Left lung (tissue), 14 donors: ENCODE measurements at places on chromosomes 13 and 19. TPM values are rescaled to one million over a fixed set of nuclear protein-coding genes. Genes with fewer than 3 reads are reported as not detected.

WASF3 gene
- 22.2 TPM for polyA plus RNA-seq

PNMA8B gene
- polyA plus RNA-seq: 3.6 TPM

KCTD12 gene
- polyA plus RNA-seq: 154 TPM

TTC9B gene
- polyA plus RNA-seq: 0.20 TPM

CLEC4G gene
- polyA plus RNA-seq: 0.38 TPM

PRR20A gene
- not detected for polyA plus RNA-seq

ATG4D gene
- polyA plus RNA-seq: 24.3 TPM

DNA sequence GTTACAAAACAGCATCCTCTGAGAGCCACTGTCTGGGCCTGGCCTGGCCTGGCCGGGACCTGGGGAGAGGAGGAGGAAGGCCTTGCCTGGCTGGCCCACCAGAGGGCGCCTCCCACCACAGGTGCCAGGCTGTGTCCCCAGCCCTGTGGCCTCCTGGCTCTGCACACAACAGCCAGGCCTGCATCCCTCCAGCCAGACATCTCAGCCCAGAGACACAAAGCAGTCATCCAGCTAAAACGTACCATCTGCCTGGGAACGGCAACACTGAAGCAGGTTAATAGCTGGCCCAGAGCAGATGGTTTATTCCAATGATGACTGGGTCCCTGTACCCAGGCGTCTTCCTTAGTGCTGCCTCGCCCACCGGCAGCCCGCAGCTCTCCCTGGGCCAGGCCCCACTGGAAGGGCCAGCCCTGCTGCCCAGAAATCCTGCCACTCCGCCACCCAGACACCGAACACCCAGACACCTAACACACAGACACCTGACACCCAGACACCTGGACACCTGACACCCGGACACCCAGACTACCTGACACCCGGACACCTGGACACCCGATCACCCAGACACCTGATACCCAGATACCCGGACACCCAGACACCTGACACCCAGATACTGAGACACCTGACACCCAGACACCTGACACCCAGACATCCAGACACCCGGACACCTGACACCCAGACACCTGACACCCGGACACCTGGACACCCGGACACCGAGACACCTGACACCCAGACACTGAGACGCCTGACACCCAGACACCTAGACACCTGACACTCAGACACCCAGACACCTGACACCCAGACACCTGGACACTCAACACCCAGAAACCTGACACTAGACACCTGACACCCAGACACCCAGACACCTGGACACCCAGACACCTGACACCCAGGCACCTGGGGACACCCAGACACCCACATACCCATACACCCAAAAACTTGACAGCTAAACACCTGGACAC lies 20.1 kb downstream of the C19orf12 start:
- DNase-seq: peak; percentile 68
- H3K4me1 ChIP-seq: no peaks in the 10 kb centered on the region
- no peaks in the 10 kb centered on the region for H3K36me3 ChIP-seq
- no peaks in the 10 kb centered on the region for H3K27me3 ChIP-seq
- H3K4me3 ChIP-seq: no peak overlapping the region
- H3K27ac ChIP-seq: no peak overlapping the region

DNA sequence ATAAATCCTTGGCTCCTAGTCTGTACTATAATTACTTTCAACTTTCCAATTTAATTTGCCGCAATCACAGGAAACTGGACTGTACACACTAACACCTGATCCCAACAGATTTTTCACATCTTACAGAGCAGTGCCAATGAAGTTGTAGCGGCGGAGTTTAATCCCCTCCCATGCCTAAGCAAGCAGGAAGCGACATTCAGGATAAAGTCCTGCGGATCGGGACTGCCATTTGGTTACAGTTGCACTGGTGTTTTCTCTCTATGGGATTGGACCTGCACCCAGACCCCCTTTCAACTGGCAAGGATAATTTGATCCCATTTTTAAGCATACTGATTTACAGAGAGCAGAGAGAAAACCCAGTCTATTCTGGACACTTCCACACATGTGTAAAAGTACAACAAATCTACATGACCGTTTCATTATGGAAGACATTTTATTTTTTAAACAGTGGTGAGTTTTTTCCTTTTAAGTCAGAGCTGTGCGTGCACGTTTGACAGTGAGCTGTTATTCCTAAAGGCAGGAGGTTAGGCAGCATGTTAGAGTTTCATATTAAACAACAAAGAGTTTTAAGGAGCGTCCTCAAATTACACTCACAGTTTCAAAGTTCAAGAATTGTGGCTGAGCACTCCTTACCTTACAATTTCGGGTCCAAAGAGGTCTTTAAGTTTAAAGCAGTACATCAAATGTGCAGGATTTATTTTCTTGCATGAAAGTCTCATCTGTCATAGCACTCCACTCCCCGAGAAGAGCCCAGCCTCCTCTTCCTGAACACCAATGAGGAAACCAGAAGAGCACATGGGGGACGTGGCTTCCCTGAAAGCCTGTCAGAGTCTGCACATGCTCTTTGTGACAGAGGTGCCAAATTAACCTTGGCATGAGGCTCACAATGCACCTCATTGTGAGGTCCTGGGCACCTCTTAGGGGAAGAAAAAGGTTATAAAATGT lies 141.6 kb upstream of the RFC3 start:
- H3K27me3 ChIP-seq: no peaks in the 10 kb centered on the region
- peak overlapping the region; percentile 41 for H3K4me3 ChIP-seq
- H3K4me1 ChIP-seq: no peaks in the 10 kb centered on the region
- no peaks in the 10 kb centered on the region for H3K36me3 ChIP-seq
- peak; percentile 54 for DNase-seq

DNA sequence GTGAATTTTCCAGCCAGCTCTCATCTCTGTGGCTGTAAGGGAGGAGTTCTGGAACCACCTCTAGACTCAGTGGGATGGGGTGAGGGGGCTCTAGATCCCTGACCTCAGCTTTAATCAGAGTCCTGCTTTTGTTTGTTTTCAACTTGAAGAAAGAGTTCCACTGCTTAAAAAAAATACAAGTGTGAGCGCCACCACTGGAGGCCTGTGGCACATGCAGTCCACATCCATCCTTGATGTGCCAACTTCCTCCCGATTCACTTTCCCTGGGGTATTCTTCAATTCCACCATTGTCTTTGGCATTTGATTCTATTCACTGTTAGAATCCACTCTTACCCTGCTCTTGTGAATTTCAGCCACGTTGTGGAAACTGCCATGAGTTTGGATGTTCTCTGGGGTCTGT lies 62.4 kb upstream of the GJB6 start:
- peaks cover 13% of the 10 kb centered on the region for H3K27me3 ChIP-seq
- H3K4me1 ChIP-seq: no peaks in the 10 kb centered on the region
- no peak overlapping the region for H3K4me3 ChIP-seq
- no peaks in the 10 kb centered on the region for H3K36me3 ChIP-seq
- H3K27ac ChIP-seq: no peak overlapping the region

DNA sequence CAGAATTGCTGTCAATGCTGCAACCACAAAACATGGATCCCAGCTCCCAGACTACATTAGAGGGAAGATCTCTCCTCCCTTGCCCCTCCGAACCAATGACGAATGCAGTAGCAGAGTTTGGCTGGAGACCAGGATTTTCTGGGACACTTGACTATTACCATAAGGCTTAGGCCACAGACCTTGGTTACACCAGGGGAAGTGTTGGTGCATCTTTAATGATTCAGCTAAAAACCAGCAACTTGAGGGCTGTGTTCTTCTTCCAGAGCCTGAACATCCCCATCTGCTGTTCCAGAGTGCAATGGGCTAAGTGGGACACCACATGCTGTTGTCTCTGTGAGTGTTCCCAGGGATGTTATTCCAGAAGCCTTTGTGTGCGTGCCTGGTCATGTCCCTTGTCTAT lies 528.2 kb downstream of the LMO7 start:
- no peak overlapping the region for H3K4me3 ChIP-seq
- no peaks in the 10 kb centered on the region for H3K36me3 ChIP-seq
- no peak for DNase-seq
- no peaks in the 10 kb centered on the region for H3K4me1 ChIP-seq

- H3K27ac ChIP-seq: no peak overlapping the region
- no peak overlapping the region for H3K4me3 ChIP-seq
- H3K27me3 ChIP-seq: no peaks in the 10 kb centered on the region
- peaks cover 13% of the 10 kb centered on the region for H3K4me1 ChIP-seq
- H3K36me3 ChIP-seq: no peaks in the 10 kb centered on the region
Measured at GRCh38 chr19:48656840-48657474, 11.0 kb upstream of the CA11 start.

DNA sequence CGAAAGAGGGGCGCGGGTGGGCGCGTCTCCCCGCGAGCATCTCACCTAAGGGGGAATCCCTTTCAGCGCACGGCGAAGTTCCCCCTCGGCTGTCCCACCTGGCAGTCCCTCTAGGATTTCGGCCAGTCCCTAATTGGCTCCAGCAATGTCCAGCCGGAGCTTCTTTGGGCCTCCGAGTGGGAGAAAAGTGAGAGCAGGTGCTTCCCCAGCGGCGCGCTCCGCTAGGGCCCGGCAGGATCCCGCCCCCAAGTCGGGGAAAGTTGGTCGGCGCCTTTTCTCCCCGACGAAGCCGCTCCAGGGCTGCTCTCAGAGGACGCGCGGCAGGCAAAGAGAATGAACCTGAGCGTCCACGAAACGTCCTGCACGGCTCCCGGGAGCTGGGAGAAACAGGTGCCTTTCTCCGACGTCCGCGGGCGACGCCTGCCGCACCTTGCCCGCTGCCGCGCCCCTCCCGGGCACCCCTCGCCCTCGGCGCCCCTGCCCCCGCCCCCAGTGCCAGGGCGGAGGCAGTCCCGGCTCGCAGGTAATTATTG lies 366 bp upstream of the KL start:
- peaks cover 13% of the 10 kb centered on the region for H3K27me3 ChIP-seq
- DNase-seq: no peak
- H3K27ac ChIP-seq: peak overlapping the region; percentile 83
- no peaks in the 10 kb centered on the region for H3K36me3 ChIP-seq
- peaks cover 5% of the 10 kb centered on the region for H3K4me1 ChIP-seq

GRCh38 chr19:1046836-1047695 lies 7.2 kb downstream of the ABCA7 start:
- peaks cover 2% of the 10 kb centered on the region for H3K4me1 ChIP-seq
- no peak for DNase-seq
- H3K4me3 ChIP-seq: no peak overlapping the region
- no peak overlapping the region for H3K27ac ChIP-seq
- H3K27me3 ChIP-seq: no peaks in the 10 kb centered on the region

GRCh38 chr13:108305655-108306054 lies 36.1 kb downstream of the TNFSF13B start:
- no peak overlapping the region for H3K4me3 ChIP-seq
- H3K4me1 ChIP-seq: no peaks in the 10 kb centered on the region
- no peak overlapping the region for H3K27ac ChIP-seq
- no peak for DNase-seq

- H3K36me3 ChIP-seq: no peaks in the 10 kb centered on the region
- H3K4me1 ChIP-seq: peaks cover 9% of the 10 kb centered on the region
- no peak within 1 kb of the TSS for H3K27ac ChIP-seq
- DNase-seq: no peak
- peaks cover 48% of the 10 kb centered on the region for H3K27me3 ChIP-seq
Measured at GRCh38 chr19:42313096-42313839, at the start of gene TMEM145. TSS of gene TMEM145 (plus strand) at chr19:42313309. CDS start at chr19:42313377, 68 bp downstream.

DNA sequence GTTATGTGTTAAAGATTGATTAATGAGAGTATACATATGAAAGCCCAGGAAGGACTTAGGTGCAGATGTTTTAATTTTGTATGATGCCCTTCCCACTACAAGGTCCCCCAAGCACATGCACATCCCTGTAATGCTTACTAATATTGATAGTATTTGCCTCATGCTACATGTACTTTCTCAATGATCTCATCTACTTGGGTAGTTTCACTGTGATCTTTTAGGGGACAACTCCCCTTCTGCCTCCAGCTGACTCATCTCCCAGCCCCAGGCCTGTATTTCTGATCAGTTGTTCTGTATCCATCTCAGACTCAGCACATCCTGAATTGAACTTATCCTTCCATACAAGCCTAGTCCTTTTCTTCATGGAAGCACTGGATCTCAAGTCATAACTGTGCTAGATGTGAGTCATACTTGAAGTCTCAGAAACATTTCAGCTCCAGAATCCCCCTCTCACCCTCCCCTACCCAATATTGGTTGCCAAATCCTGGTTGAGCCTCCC lies 49.4 kb upstream of the INTS6 start:
- H3K4me1 ChIP-seq: peaks cover 7% of the 10 kb centered on the region
- no peaks in the 10 kb centered on the region for H3K36me3 ChIP-seq
- DNase-seq: no peak
- no peak overlapping the region for H3K27ac ChIP-seq

DNA sequence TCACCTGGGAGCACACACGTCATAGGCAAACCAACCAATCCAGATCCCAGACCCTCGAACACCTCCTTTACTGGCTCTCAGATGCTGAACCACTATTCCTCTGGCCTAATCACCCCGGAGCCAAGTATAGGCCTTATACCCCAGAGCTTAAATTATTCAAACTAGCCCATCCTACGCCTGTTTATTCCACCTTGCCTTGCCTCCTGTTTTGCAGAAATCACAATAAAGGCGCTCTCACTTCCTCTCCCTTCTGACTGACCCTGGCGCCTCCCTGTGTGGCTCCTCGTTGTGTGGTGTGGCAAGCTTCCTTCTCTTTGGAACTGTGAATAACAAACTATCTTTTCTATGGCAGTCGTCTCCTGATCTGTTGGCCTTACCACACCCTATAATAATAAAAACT lies 354.9 kb downstream of the ENOX1 start:
- H3K36me3 ChIP-seq: no peaks in the 10 kb centered on the region
- H3K4me3 ChIP-seq: no peak overlapping the region
- no peaks in the 10 kb centered on the region for H3K4me1 ChIP-seq
- H3K27ac ChIP-seq: no peak overlapping the region
- no peak for DNase-seq

- no peaks in the 10 kb centered on the region for H3K27me3 ChIP-seq
- H3K36me3 ChIP-seq: no peaks in the 10 kb centered on the region
- DNase-seq: no peak
- H3K4me1 ChIP-seq: no peaks in the 10 kb centered on the region
- H3K4me3 ChIP-seq: no peak overlapping the region
Measured at GRCh38 chr13:100559886-100560285, 28.7 kb downstream of the GGACT start.

GRCh38 chr13:77298426-77298825 lies 28.5 kb downstream of the MYCBP2 start:
- H3K36me3 ChIP-seq: peaks cover 22% of the 10 kb centered on the region
- H3K4me1 ChIP-seq: peaks cover 21% of the 10 kb centered on the region
- no peaks in the 10 kb centered on the region for H3K27me3 ChIP-seq
- H3K4me3 ChIP-seq: peak overlapping the region; percentile 12

GRCh38 chr19:31274251-31275067 lies 74.8 kb downstream of the TSHZ3 start:
- no peak for DNase-seq
- H3K4me3 ChIP-seq: no peak overlapping the region
- H3K27me3 ChIP-seq: no peaks in the 10 kb centered on the region
- H3K4me1 ChIP-seq: no peaks in the 10 kb centered on the region
- no peak overlapping the region for H3K27ac ChIP-seq
